ENCODE measurements at places on chromosomes 13 and 19. TPM values are rescaled to one million over a fixed set of nuclear protein-coding genes. Genes with fewer than 3 reads are reported as not detected.

The FPR1 gene
- 0.61 TPM for total RNA-seq

The IL11 gene
- 3.9 TPM for total RNA-seq

The NOTCH3 gene
- 14.4 TPM for total RNA-seq

The KCNN4 gene
- 6.0 TPM for total RNA-seq

The GPR4 gene
- not detected for total RNA-seq

The SIGLEC5 gene
- not detected for total RNA-seq

The ZNF254 gene
- total RNA-seq = 13.3 TPM

The RTBDN gene
- total RNA-seq = not detected

The ZNF610 gene
- total RNA-seq = 2.6 TPM

The ZNF20 gene
- 4.5 TPM for total RNA-seq

The RHPN2 gene
- 7.3 TPM for total RNA-seq

The CYP4F8 gene
- total RNA-seq = not detected

Measured in hair follicle dermal papilla cell (primary cell).